Activated CD4-positive, alpha-beta T cell treated with anti-CD3 and anti-CD28 coated beads for 48 hours (primary cell): ENCODE measurements at places on chromosomes 6 and 20.

DNA sequence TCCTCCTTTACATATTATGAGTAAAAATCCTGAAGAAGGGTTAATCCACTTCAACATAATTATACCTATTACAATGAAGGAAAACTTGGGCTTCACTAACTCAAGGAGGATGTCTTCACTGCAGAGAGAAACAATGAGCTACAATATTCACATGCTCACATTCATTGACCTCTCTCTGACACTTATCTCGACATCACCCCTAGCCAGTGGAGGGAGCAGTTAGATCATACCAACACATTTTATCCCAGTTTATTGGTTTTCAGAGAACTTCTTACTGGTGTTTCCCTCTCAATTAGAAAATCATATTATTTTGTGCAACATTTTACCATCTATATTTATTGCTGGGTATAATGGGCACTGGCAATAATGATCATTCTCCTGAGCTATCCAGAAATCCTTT lies 646.5 kb downstream of the TENT5A start:
- no peak for DNase-seq

GRCh38 chr20:23534801-23535593 lies 33.3 kb downstream of the CST9L start:
- DNase-seq: no peak

- no peak for DNase-seq
These were observed 249.5 kb upstream of the KCNG1 start for GRCh38 chr20:51272401-51272800.

DNA sequence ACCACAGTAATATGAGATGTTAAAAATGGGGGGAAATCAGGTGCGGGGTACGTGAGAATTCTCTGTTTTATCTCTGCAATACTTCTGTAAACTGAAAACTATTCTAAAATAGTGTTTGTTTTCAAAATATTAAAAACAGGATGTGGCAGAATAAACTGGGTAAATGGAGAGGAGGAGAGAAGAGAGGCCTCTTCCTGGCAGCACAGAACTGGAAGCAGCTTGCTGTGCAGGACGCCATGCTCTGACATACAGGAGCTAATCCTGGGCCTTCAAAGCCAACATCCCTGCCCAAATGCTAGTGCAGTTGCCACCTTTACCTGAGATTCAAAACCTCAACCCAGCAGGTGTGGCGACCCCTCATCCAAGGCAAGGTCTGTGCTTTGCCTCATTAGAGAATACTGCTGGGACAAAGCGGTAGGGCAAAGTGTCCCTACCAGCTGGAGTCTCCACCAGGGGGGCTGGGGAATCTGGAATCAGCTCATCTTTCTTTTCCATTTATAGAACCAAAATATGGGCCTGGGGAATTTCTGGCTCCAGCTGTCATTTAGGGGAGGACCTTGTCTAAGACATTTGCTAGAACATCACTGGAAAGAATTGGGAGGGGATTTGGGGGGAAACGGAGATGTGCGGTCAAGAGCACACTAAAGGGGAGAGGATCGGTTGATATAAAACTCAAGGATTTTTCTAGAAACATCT lies 67.3 kb downstream of the SCML4 start:
- DNase-seq: no peak

DNA sequence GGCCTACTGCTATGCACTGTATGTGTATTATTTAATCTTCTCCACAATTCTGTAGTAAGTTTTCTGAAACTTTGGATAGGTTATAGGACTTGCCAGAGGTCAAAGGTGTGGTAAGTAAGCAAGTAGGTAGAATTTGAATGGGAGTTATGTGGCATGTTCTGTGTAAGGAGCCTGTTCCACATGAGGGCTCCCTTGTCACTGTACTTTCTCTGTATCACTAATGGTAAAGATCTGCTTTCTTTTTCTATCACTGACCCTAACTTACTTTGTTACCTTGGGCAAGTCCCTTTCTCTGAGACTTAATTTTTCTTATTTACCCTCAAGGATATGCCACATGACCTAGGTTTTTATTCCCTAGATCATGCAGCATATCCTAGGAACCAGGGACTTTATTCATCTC lies 50.3 kb downstream of the EIF2S2 start:
- no peak for DNase-seq

GRCh38 chr6:83057705-83058321 lies 7.8 kb downstream of the UBE3D start:
- peak; percentile 27 for DNase-seq

DNA sequence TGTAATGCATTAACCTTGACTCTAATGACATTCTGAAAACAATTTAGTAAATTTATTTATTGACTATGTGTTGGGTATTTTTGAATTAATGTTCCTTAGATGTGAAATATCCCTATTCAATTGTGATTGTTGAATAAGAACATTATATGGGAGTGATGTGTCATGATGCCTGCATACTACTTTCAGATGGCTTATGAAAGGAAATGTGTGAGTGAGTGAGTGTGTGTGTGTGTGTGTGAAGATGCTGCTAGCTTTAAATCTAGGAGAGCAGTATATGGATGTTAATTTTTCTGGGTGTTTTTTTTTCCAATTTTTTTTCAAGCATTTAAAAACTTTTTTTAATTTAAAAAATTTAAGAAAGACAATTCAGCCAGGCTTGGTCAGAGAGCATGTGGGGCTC lies 32.5 kb upstream of the NT5E start:
- no peak for DNase-seq

DNA sequence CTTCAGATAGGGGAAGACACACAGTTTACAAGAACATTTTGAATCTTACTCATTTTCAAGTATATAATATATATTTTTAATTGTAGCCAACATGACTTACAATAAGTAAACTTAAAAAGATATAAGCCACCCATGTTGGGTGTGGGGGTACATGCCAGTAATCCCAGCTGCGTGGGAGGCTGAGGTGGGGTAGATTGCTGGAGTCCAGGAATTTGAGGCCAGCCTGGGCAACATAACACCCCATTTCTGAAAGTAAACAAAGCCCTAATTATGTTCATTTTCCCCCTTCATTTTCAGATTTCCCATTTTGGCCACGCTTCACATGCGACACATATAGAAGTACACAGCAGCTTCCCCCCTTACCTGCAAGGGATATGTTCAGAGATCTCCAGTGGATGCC lies 30.5 kb downstream of the SERPINB6 start:
- no peak for DNase-seq

GRCh38 chr20:24443436-24443835 lies 26.0 kb upstream of the SYNDIG1 start:
- DNase-seq: no peak

DNA sequence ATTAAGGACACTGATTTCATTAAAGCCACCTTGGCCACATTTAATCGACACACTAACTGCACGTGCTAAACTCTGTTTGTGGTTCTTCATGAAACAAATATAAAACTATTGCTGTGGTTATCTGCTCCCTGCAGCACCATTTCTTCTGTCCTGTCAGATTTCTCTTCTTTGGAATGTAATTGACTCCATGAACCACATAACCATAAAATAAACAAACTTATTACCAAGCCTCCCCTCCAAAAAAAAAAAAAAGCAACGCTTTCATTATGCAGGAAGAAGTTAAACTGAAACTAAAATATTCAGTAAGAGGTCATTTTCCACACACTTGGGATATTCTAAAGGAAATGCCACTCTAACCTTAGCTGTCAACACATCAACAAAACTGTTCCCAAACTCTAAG lies 319.1 kb upstream of the NT5E start:
- no peak for DNase-seq
